ENCODE measurements at places on chromosomes 6 and 20.

DNA sequence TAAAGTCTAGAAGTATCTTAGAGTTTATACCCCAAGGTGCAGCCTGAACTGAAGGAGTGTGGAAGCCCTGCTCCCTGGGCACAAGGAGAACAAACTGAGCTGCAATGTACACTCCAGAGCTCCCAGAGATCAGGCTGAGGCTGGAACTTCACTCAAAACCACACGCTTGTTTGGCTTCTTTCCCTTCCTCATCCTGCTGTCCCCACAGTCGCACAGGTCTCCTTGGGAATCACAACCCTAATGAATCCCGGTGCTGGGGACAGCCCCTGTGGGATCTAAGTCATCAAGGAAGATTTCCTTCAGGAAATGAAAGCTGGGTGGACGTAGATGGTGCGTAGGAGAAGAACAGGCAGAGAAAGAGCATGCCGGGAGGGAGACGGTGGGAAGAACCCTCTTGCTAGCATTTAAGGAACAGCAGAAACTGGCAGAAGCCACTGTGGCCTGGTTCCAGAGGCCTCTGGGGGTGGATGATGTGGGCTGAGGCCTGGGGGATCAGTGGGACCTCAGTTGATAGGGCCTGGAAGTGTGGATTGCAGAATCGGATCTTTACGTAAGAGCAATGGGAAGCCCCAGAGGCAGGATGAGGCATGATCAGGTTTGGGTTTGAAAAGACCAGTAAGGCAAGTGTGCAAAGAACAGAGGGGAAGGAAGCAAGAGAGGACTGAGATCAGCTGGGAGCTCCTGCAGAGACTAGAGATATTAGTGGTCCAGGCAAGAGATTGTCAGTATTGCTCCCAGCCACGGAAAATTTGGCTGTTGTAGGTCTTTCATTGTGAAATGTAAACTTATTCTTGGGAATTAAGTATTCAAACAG lies 21.4 kb downstream of the CYP24A1 start:
- no peak for DNase-seq

DNA sequence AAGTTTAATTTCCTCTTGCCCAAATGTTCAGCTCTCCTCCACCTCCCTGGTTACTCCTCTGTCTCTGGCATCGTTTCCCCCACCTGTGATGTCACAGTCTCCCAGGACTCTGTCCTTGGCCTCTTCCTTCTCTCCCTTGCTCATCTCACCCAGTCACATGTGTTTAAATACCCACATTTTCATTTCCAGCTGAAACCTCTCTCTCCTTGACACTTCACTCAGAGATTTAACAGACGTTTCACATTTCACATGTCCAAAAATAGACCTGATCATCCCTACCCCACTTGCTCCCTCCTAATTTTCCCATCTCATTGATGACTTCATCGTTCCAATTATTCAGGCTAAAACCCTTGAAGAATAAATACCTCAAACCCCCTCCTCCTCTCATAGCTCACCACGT lies 604.1 kb upstream of the JAG1 start:
- DNase-seq: no peak

DNA sequence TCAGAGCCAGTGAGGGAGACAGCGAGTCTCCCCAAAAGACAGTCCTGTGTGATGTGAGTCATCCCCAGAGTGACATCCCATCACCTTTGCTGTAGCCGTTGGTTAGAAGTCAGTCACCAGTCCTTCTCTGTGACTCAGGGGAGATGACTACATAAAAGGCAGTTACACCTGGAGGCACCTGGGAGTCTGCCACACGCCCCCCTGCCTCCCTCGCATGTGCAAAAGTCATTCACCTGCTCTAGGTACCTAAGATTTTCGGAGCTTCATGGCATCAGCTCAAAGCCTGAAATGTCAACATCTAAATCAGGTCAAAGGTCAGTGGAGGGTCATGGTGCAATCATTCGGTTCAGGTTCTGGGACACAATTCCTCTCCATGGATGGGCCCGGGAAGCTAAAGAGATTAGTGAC lies 50.3 kb downstream of the PRR18 start:
- no peak for DNase-seq

GRCh38 chr20:9994676-9995075 lies 40.1 kb upstream of the ANKEF1 start:
- no peak for DNase-seq

GRCh38 chr20:62650551-62651284 lies 8.4 kb downstream of the SLCO4A1 start:
- DNase-seq: no peak

- no peak for DNase-seq
Measured at GRCh38 chr6:115363379-115363778, 697.3 kb downstream of the FRK start.

DNA sequence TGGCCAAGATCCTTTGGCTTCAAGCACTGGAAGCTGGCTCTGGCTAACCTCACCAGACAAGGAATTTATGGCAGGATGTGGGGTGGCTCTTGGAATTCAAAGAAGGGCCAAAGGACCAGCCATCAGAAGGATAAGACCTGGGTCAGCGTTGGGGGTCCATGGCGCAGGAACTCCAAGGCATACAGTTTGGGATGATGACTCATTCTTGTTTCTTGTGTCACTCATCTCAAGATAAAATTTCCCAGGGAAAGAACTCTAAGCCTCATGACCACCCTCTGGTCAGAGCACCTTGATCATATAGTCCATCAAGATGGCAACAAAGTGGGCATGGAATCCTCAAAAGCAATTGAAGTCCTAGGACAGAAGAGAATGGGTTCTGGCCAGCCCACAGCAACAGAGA lies 4.8 kb downstream of the ZBTB9 start:
- no peak for DNase-seq

DNA sequence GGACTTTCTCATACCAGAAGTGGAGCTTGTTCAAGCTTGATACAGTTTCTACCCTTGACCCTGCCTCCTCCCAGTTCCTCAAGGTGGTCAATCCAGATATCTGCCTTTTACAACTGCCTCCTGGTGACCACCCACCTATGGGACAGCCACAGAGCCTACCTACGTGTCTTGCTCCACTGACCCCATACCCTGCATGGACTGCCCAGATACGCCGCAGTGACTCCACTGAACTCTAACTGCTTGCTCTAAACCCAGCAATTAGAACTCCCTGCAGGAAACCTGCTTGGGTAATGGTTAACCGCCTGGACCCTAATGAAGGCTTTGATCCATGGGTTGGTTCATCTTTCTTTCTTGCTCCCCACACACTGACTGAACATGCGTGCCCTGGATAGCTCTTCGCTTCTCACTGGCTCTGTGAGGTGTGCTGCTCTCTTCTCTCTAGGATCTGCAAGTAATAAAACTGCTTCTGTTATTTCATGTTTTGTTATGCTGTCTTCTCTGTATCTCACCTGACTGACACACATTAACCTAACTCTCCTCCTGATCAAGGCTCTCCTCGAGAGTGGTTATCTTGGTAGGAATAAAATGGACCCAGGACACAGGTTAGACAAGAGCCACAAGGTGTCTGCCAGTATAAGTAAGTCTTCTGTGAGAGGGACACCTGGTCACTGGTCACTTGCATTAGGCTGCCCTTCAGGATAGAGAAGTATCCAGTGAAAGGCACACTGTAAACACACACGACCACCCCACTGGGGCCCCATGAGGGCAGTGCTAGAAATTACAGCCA lies 79.2 kb downstream of the CHD6 start:
- DNase-seq: no peak

DNA sequence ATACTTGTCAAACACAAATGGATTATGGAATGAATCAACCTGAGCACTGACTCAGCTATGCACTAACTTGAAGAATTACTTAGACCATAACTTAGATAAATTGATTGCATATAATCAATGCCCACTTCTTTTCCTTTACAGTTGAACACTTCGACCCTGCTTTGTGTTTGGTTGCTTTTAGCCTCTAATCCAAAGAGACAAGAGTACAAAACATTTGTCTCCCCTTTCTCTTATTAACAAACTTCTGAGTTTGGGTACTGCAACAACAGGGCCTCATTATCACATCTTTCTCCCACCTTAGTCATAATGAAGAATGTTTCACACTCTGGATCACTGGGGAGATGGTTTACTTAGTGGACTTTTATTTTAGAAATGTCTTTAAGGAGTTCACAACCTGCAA lies 2.6 kb upstream of the TAAR6 start:
- DNase-seq: no peak

GRCh38 chr6:167462514-167463312 lies 137.8 kb downstream of the TTLL2 start:
- DNase-seq: no peak

GRCh38 chr6:43708860-43709653 lies 21.5 kb upstream of the MRPS18A start:
- DNase-seq: peak; percentile 64

- no peak for DNase-seq
Measured at GRCh38 chr6:87588756-87589407, 905 bp downstream of the RARS2 start.

DNA sequence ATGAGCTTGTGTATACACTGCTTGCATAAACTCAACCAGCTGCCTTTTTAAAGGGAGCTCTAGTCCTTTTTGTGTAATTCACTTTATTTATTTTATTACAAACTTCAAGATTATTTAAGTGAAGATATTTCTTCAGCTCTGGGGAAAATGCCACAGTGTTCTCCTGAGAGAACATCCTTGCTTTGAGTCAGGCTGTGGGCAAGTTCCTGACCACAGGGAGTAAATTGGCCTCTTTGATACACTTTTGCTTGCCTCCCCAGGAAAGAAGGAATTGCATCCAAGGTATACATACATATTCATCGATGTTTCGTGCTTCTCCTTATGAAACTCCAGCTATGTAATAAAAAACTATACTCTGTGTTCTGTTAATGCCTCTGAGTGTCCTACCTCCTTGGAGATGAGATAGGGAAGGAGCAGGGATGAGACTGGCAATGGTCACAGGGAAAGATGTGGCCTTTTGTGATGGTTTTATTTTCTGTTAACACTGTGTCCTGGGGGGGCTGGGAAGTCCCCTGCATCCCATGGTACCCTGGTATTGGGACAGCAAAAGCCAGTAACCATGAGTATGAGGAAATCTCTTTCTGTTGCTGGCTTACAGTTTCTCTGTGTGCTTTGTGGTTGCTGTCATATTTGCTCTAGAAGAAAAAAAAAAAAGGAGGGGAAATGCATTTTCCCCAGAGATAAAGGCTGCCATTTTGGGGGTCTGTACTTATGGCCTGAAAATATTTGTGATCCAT lies 15.3 kb downstream of the TNFAIP3 start:
- no peak for DNase-seq

- no peak for DNase-seq
Measured at GRCh38 chr20:15843777-15844176, 729.5 kb downstream of the KIF16B start.

GRCh38 chr20:17655286-17655651 lies 26.8 kb downstream of the RRBP1 start:
- DNase-seq: no peak

DNA sequence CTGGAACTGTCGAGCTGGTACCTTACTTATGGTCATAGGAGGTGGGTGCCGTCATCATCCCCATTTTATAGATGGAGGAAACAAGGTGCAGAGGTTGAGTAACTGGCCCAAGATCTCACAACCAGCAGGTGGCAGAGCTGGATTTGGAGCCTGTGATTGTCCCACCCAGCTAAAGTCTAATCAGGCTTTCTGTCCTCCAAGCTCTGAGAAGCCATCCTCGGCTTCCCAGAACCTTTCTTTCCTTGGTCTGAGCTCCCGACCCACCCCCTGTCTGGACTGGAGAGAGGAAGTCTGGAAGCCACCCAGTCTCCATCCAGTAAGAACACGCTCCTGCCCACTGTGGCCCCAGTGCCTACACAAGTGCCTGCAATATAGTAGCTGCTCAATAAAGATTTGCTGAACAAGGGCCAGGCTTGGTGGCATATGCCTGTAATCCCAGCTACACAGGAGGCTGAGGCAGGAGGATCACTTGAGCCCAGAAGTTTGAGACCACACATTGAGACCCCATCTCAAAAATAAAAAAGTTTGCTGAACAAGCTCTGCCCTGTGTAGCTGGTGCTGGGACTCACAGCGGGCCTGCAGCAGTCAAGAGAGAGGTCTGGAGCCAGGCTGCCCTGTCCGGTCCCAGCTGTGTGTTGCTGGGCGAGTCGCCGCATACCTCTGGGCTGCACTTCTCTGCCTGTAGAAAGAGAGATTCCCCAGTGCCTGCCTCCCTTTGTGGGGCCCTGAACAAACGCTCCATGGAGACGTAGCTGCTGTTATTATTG lies 32.5 kb upstream of the DLGAP4 start:
- no peak for DNase-seq

DNA sequence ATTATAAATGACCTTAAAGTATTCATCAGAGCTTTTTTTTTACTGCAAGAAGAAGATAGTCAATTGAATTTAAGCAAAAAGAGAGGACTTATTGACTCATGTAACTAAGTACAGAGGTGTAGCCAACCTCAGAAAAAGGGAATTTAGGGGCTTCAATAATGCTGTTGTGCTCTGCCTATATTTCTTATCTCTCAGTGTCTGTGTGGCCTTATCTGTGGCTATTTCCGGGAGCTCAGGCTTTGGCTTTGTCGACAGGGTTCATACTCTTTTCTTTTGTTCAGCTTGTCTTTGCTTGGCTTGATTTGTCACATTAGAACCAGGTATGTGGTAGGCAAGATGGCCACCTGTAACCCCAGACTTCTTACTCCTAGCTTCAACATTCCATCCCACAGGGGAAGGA lies 38.6 kb upstream of the FABP7 start:
- DNase-seq: no peak

GRCh38 chr6:122075084-122075838 lies 324.2 kb upstream of the HSF2 start:
- no peak for DNase-seq

DNA sequence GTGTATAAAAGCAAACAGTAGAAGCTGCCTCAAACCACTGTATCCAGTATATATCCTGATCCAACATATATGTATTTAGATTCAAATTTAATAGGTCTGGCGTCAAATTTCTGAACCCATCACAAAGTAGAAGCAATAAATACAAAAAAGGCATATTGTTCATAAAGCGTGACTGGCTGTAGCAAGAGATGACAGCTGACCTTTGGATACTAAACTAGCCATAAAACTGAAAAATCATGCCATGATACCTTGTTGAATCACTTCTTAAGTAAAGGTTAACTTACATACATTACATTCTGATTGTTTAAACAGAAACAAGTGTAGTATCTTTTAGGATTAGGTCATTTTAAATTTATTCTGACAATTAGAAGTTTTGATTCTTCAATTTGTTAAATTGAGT lies 372.0 kb upstream of the FLRT3 start:
- no peak for DNase-seq

DNA sequence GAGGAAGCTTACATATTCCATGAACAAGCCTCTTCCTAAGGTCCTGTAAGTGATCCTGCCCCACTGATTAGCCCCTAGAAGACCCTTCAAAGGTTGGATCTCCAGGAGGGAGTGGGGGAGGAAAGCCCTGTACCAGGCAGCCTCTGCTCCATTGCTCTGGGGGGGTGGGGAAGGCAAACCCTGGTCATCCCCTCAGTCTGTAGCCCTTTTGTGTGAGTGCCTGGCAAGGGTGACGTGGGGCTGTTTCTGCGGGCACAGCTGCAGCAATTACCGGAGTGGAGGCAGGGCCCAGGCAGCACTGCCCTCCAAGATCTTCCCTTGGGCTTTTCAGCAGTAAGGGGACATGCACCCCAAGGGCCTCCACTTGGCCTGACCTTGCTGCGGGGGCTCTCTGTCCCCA lies at the start of gene MOG:
Gene MOG, plus strand, starts transcription at position 295 of the 400 bp plus-strand sequence. CDS start 118 bp downstream, outside the sequence.
- no peak for DNase-seq

Measured in HL-60 (cell line).